Renal cortical epithelial cell (primary cell): ENCODE measurements at places on chromosomes 4 and X. TPM values are rescaled to one million over a fixed set of nuclear protein-coding genes. Genes with fewer than 3 reads are reported as not detected.

RBM46 gene
- 0.30 and 0.52 TPM in 2 replicates for total RNA-seq

DNA sequence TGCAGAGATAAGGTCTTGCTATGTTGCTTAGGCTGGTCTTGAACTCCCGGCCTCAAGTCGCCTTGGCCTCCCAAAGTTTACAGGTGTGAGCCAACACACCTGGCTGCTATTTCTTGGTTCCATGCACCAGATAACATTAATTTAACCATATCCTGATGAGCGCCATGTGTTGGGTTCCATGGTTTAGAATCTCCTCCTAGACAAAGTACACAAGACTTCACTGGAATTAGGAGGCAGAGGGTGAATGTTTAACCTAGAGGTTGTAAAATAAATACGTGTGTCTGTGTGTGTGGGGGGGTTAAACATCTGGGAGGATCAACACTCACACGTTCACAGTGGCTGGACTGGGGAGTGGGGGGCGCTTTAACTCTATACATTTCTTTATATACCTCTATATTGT lies 32.4 kb upstream of the SORCS2 start:
- DNase-seq: peak; percentile 14

- no peak for DNase-seq
These were observed 63.4 kb upstream of the GC start for GRCh38 chr4:71847300-71847699.

DNA sequence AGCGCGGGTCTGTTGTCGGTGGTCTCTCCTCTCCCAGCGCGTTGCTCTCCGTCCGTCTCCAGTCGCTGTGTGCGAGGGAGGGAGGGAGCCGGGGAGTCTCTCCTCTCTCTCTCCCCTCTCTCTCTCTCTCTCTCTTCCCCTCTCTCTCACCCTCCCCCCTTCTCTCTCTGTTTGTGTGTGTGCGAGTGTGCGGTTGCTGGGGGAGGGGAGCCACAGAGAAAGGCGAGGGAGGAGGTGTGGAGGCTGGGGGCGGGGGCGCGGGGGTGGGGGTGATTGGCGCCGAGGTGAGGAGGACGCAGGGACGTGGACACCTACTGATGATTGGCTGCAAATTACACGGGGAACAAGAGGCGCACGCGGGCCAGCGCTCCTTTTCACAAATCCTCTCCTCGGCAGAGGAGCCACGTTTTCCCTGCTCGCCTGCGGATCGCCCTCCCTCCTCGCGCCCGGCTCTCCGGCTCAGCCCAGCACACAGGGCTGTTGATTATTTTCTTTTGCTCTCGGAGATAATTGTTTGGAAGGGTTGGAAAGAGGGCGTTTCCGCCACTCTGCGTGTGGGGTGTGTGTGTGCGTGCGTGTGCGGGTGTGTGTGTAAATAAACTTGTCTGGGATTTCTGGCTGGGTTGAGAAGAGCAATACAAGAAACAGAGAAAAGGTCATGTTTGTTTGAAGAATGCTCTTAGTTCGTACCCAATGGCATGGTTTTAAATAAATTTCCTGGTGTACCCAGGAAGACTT lies at the start of gene CXXC4:
TSS of gene CXXC4 (minus strand) at position 73 of the 738 bp plus-strand sequence. CDS start 3,092 bp downstream, outside the sequence.
- DNase-seq: peak; percentile 29

DNA sequence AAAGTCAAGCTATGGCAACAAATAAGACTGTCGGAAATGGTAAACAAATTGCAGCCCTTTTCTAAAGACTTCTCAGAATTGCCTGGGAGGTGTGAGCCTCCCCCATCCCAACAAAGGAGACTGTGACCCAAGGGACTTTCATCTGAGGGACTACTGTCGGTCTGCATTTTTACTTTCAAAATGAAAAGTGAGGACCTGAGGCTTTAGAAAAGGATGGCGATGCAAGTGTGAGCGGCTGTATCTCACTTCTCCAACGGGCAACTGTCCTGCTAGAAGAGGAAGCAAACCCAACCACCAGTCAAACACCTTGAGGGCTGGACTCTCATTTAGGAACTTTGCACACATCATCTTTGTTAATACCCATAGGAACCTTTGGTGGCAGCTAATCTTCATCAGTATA lies 62.6 kb upstream of the CLNK start:
- DNase-seq: no peak

MAGEA11 gene
- not detected in 2 replicates for total RNA-seq

- DNase-seq: no peak
These were observed 238.9 kb downstream of the MAML3 start for GRCh38 chr4:139915037-139915436.

DNA sequence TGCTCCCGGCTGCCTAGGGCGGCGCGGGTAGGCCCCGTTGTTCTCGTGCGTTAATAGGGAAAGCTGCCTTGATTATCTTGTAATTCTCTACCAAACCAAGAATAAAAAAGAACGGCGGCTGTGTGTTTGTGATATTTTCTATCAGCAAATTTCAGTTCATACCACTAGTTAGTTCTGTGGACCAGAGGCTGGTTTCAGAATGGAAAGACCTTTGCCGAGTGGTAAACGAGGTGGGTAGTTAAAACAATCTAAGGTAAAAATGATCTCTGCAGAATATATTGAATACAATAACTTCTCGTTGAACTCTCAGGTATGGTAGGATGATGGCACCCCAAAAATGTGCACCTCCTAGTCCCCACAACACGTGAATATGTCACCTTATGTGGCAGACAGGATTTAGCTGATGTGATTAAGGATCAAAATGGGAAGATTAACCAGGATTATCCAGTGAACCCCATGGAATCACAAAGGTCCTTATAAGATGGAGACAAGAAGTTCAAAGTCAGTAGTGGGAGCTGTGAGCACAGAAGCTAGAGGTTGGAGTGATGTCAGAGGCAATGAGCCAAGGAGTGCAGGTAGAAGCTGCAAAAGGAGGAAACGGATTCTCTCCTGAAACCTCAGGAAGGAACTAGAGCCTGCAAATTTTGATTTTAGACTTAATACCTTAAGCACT lies 574 bp upstream of the CFAP97 start:
- peak; percentile 46 for DNase-seq
